ENCODE measurements at places on chromosomes 12 and 14.

- no peak for DNase-seq
Measured at GRCh38 chr12:54970741-54971140, 13.8 kb downstream of the TESPA1 start.

DNA sequence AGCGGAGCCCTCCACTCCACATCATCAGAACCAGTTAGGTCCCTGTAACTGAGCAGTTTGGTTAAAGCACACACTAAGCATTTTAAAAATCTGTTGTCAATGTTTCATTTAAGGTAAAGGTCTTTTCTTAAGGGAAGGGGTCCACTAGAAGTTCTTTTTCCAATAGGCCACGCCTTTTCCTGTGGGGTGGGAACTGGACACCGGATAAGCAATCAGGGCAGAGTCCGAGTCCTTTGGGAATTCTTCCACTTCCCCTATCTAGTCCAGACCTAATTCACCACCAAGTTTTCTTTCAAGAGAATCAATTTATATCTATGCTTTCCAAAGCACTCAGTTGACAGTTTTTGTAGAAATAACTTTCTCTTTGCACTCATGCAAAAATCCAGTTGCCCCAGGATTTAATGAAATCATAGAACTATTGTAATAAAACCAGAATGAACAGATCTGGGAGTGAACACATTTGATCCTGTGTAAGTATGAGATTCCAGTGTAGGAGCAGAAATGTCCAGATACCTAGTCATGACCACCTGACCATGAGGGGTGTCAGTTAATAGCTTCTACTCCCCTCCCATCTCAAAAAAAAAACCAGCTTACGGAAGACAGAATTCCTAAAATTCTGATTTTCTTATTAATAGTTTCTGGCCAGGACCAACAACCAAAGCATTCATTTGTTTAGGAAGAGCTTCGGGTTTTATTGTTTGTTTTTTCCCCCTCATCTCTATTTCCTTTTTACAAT is 11.7 kb downstream of the VPS37B start:
- DNase-seq, result no peak

- DNase-seq, result no peak
Measured at GRCh38 chr12:38903596-38903995, 1.8 kb downstream of the CPNE8 start.

DNA sequence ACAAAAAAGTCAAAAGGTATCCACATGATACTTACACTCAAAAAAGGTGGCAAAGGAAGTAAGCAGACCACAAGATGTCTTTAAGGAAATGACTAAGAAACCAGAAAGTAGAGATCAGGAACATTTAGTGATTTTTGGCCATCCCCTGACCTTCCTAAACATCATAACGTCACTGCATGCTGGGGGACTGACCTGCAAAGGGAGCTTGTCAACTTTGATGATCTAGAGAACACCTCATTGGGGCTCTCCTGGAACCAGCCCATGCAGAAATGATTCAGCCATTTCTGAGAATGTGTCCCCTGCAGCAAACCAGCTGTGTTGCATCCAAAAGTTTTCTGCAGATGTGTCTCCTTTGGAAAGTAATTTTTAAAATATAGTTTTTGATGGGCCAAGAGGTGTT is 152.2 kb upstream of the RASSF8 start:
- no peak for DNase-seq

DNA sequence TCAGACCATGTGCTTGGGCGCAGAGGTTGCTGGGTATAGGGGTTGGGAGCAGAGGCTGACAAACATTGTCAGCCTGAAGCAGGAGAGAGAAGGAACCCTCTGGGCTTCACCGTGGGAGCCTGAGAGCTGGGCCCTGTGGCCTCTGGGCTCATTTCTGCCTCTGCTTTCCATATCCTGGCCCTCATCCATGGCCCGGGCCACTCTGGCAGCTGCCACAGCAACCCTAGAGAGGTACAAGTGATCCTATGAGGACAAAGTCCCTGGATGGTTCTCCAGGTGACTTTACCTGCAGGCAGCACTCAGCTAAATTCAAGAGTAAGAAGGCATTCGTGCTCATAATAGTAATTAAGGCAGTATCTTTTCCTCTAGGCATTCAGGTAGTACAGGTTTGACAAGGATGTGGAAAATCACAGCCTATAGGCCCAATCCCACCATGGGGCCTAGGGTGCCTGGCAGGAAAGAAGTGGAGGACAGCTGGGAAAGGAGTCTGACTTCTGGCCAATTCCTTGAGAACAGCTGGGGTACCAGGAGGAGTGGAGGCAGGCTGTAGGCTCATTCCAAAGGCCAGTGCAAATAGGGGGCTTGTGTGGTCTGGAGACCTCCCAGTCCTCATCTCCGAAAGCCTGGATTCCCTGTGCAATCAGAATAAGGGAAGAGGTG is 3.6 kb upstream of the TTC7B start:
- no peak for DNase-seq

DNA sequence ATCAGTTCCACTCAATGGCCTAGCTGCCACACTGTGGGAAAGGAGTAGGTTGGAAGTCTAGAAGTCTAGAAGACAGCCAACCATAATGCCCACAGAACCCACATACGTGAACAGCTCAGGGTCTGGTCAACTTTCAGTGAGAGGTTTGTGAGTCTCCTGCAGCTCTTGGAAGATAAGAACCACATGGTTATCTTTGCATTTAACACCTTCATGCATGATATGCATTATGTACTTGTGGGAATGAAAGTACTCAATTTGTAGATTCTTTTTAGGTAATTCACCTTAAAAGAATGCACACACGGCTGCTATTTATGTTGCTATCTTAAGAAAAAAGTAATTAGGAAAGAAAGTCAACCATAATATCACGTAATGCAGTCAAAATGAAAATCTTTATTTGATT is 126.7 kb downstream of the ESRRB start:
- no peak for DNase-seq

DNA sequence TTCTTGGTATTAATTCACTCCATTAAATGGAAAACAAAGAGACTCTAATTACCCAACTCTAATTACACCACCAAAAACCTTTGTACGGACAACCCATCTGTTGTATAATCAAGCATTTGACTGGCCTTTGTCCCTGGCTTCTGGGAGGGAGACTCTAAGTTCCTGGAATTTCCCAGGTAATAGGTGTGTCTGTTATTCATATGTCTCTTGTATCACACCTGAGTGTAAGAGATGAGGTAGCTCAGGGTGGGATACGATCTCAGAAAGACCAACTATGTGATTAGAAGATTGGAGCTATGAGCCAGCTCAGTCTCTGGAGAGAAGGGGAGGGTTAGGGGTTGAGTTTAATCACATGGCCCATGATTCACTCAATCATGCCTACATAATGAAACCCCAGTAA is 94.7 kb upstream of the PLXNC1 start:
- DNase-seq, result no peak

- DNase-seq, result peak; percentile 34
Measured at GRCh38 chr14:105537580-105538474, 11.4 kb downstream of the TMEM121 start.

DNA sequence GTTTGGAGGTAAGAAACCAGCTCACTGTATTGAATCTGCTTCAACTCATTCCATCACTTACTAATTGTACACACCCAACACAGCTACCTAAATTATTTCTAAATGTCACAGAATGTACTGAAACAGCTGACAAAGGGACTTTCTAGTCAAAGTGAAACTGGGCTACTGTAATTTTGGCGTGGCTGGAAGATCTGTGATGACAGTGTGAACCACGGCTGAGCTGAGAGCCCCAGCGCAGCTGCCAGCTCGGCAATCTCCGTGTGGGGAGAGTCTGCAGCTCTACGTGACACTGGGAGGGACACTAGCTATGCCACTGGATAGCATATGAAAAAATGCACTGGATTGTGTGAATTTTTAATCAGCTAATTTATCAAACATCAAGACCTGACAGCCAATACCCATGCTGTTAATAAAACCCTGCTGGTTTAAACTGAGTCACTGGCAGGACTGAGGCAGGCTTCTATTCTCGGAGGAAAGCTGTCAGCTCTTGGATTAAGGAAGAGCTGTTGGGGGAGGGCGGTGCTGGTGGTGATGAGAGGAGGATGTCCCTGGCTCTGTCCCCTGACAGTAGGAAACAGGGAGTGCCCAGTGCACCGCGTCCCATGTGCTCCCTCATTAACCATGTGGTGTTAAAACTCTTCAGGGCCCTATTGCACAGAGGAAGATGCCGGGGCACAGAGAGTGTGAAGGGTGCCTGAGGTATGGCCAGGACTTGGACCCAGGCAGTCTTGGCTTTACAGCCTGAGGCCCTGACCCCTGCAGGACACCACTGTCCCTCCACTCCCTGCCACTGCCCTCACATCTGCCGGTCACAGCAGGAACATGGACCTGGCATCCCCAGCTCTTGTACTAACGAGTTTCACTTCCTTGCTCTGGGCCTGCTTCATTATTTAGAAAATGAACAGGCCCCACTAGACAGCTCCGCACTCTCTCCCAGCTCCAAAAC is 13.3 kb downstream of the SLC15A4 start:
- peak; percentile 51 for DNase-seq

GRCh38 chr12:114555451-114555850 is 128.5 kb downstream of the TBX3 start:
- no peak for DNase-seq

- DNase-seq, result no peak
Measured at GRCh38 chr12:76871082-76871481, 7.7 kb downstream of the CSRP2 start.

GRCh38 chr14:106204063-106204462 is 677.7 kb downstream of the TMEM121 start:
- DNase-seq, result no peak

GRCh38 chr12:56129206-56129941 is 1.3 kb downstream of the ESYT1 start:
- peak; percentile 75 for DNase-seq

GRCh38 chr12:76537923-76538322 is 21.6 kb downstream of the OSBPL8 start:
- no peak for DNase-seq

DNA sequence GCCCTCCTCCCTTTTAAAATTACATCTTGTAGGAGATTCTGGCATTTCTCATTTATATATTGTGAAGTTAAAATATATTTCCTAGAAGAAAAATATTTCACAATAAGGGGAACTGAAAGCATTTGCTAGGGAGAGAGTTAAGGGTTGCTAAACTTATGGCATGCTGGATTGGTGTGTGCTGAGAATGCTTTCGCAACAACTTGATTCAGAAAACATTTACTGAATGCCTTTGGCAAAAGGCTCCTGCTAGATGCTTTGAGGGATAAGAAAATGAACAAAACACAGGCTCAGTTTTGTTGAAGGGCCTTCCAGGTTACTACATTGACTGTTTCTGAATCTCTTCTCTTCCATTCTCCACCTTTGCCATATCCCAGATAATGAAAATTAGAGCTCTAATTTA is 67.5 kb downstream of the DIP2B start:
- no peak for DNase-seq

GRCh38 chr12:30243426-30243825 is 452.2 kb downstream of the IPO8 start:
- DNase-seq, result no peak

DNA sequence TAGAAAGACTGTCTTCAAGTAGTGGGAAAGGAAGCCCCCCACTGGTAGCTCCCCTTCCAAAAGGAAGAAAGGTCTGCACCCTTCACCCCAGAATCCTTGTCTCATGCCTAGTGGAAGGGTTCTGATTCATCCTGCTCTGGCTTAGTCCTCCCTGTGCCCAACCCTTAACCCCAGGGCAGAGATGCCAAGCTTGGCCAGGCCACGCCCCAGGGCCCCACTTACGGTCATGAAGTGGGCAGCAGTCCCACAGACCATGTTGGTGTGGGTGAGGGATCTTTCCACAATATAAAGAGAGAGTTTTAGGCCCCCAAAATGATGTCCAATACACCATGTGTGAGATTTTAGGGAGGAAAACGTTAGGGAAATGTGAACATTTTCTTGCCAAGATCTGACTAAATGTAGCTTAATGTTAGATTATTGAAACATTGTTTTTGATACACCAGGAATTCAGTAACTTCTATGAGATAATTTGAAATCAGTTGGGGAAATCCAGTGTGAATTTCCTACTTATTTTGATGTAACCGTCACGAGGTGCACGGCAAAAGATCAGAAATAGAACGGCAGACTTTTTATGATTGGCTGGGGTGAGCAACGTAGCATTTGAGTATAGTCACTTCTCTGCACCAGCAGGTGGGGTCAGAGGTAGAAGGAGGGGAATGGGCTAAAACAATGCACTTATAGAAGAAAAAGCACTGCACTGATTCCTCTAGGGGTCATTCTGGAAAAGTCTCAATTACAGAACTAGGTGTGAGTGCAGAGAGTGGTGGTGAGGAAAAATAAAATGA is 8.2 kb upstream of the SSPN start:
- DNase-seq, result no peak

DNA sequence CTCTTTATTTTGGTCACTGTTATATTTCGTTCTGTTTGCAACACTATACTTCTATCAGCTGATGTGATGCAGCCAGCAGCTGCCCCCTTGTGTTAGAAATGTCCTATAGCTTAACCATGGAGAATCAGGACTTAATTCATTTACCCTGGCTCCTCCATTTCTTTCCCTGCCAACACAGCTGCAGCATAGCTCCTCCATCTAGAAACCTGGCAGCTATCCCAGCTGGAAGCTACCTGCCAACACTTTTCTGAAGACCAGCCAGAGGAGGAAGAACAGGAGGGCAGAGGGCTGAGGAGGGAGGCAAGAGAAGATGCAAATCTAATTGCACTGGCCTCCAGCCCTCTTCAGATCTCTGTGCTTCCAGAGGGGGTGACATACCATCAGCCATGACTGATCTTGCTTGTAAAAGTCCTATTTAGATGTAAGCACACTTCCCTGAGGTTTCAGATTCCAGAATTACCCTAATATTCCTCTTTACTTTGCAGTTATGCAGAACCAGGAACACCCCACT is 156.8 kb upstream of the TMEM260 start:
- no peak for DNase-seq

DNA sequence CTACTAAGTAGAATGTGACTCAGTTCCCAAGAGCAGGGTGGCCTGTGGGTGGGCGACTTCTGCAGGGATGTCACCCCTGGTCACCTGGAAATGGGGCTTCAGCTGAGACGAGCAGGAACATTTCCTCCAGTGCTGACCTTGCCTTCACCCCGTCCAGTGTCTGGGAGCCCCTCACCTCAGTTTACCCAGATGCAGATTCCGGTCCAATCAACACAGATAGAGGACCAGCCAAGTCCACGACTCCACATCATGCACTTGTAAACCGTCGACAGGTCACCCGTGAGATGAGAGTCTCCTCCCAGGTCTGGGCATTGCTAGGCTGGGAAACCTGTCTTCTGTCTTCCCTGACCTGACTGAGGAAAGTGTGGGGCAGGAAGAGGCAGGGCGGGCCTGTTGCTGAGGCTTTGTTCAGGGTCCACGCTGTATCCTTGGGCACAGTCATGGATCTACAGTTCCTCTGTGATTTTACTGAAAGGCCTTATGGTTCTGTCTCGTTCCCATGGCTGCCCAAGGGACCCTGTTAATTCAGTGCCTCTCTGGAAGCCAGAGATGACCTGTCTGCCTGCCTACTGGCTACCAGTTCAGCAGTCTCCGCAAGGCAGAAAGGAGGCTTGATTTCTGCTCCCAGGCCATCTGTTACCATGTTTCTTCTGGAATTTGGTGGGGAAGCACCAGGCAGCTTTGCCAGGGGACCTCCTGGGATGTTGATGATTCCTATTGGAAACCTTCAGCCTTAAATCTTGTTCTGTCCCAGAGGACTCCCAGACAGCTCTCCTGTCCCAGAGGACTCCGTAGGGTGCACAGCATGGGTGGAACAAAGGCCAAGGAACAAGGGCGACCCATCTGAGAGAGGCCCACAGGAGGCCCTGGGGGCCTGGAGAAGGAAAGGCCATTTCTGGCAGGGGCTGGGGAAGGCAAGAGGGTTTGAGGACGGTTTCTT is 288.5 kb upstream of the RTL1 start:
- DNase-seq, result no peak

- DNase-seq, result no peak
Measured at GRCh38 chr14:53885136-53885640, 71.4 kb downstream of the BMP4 start.
